ENCODE measurements at places on chromosomes 1 and 21.

GRCh38 chr1:92563457-92564216 is 76.9 kb upstream of the GFI1 start:
- DNase-seq: no peak

GRCh38 chr1:150981177-150981804 is 801 bp upstream of the ANXA9 start:
- DNase-seq: no peak

- DNase-seq: no peak
Measured at GRCh38 chr21:16709866-16710550, 802.8 kb upstream of the CXADR start.

DNA sequence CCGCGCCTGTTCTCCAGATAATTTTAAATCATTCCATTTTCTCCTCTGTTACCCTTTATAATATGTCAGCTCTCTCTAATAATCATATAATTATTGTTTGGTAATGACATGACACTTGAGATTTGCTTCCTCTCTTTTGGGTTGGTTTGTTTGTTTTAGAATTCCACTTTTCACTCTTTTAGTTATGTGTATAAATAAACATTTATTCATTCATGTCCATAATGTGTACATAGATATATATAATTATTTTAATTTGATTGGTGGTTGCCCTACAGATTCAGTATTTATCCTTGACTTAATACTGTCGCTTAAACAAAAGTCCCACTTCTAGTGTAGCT is 93.4 kb upstream of the FMN2 start:
- DNase-seq: no peak

GRCh38 chr1:183180218-183180617 is 5.8 kb upstream of the LAMC2 start:
- peak; percentile 80 for DNase-seq

GRCh38 chr1:43056981-43057391 is 98.3 kb upstream of the SLC2A1 start:
- DNase-seq: no peak

DNA sequence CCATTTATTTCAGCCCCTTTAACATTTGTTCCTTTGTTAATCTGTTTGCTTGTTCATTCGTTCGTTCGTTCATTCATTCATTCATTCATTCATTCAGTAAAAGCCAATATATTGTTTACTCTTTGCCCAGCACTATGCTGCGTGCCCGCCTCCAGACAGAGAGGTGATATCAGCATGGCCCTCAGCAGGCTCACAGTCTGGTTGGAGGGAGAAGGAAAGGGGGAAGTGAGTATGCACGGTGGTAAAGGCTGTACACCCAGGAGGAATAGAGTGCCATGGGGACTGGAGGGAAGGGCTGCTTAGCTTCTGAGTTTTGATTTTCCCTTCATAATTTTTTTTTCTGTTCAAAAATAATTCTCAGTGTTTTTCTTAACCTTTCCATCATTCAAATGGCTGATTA is 144.7 kb downstream of the NOS1AP start:
- no peak for DNase-seq

GRCh38 chr1:244116946-244117345 is 65.9 kb downstream of the ZBTB18 start:
- DNase-seq: no peak

- DNase-seq: no peak
Measured at GRCh38 chr1:119721896-119722295, 10.2 kb downstream of the PHGDH start.

- no peak for DNase-seq
Measured at GRCh38 chr1:150555971-150556865, 7.0 kb downstream of the ADAMTSL4 start.

DNA sequence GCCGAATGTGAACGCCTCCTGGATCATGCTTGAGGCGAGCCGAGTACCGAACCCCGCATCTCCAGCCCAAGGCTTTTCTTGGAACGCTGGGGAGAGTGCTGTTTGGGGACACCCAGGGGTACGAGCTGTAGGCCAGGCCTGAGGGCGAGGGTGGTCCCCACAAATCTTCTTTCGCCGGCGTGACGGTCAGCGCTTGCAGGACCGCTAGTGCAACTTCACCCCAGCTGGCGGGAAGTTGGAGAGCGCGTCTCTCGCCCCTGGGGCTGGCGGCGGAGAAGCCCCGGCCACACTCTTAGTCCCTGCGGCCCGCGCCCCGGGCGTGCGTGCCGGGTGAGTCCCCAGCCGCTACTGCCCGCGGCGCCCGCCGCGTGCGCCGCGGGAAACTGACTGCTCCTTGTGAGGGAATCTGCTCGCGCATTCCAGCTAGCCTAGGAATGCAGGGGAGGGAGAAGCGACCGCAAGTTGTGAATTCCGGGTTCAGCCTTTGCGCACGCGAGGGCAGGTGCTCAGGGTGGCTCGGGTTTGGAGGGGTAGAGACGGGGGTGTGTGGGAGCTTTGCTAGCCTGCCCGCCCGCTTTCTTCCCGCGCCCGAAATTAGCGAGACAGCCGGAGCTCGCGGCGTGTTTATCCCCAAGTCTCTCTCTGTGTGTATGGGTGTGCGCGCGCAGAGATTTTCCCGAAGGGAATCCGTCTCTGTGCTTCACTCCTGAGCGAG is 884 bp downstream of the LHX4 start:
- DNase-seq: no peak

GRCh38 chr1:183328371-183328770 is 89.8 kb downstream of the NMNAT2 start:
- DNase-seq: no peak

GRCh38 chr1:55078470-55078869 is 39.1 kb downstream of the PCSK9 start:
- DNase-seq: no peak

DNA sequence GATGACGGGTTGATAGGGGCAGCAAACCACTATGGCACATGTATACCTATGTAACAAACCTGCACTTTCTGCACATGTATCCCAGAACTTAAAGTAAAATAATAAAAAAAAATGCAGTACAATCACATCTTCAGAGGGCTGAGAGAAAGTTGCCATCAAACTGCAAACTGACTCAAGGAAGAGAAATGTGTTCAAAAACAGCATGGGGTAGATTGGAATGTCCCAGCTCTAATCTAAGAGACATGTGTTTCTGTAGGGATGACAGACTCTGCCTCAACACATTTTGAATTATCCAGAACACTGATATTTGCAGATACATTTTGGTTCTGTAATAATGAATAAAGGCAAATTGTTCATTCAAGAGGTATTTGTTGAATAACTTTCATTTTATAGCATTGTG is 171.2 kb upstream of the RUNX1 start:
- no peak for DNase-seq

- no peak for DNase-seq
Measured at GRCh38 chr1:228281631-228282328, 73.9 kb downstream of the OBSCN start.

DNA sequence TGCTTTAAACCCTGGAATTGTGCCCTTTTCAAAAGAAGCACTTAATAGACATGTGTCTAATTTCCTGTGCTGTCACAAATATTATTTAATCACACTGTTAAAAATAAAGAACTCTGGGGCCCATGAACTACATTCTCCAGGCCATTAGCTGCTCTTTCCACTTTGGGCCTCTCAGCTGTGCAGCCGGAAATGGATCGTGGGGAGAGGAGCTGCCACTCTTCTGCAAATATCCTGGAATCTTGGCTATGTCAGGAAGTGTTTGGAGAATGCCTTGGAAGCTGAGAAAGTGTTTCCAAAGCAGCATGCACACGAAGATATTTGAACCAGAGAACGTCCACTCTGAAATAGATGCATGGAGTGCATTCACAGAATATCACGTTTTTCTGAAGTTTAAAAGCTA is 27.5 kb upstream of the VPS26C start:
- DNase-seq: no peak

Measured in epithelial cell of proximal tubule (primary cell).